Immature natural killer cell (primary cell): ENCODE measurements at places on chromosomes 2 and 18. TPM values are rescaled to one million over a fixed set of nuclear protein-coding genes. Genes with fewer than 3 reads are reported as not detected.

Gene POTEC
- polyA plus RNA-seq, result not detected

- no peak for DNase-seq
Measured at GRCh38 chr2:238939074-238939473, 91.2 kb downstream of the TWIST2 start.

- DNase-seq, result peak; percentile 33
Measured at GRCh38 chr2:31170071-31170698, 31.9 kb upstream of the GALNT14 start.

- DNase-seq, result no peak
Measured at GRCh38 chr18:77676910-77677309, 427.3 kb downstream of the GALR1 start.

GRCh38 chr18:456361-457139, 44.0 kb downstream of the COLEC12 start:
- DNase-seq, result no peak

- DNase-seq, result no peak
Measured at GRCh38 chr2:204449977-204450376, 95.3 kb upstream of the PARD3B start.

GRCh38 chr2:205510345-205510744, 172.0 kb upstream of the NRP2 start:
- no peak for DNase-seq

DNA sequence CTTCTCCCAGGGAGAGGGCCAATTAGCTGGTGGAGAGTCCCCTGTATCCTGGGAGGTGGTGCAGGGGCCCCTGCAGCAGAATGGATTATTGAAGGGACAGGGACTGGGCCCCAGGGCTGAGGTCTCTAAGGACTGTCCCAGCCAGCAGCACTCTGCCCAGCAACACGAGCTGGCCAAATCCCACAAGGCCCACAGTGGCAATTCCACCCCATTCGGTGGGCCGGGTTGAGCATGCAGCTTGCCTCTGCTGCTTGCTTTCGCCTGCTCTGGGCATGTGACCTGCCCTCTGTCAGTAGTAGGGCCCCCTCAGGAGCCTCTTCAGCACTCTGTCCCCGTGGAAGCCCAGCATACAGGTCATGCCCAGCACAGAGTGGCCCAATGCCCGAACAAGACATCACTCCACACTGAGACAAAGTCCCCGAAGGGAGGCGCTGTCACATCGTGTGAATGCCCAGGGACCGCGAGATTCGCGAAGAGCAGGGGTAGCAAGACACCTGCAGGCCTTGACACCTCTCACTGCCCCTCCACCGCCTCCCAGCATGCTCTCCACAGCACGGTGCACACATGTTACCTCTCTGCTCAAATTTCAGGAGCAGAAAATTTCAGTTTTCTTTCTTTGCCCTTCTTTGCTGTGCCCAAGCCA, 65.4 kb downstream of the CRACDL start:
- DNase-seq, result no peak

- DNase-seq, result no peak
Measured at GRCh38 chr2:71884303-71885042, 263.2 kb downstream of the CYP26B1 start.

DNA sequence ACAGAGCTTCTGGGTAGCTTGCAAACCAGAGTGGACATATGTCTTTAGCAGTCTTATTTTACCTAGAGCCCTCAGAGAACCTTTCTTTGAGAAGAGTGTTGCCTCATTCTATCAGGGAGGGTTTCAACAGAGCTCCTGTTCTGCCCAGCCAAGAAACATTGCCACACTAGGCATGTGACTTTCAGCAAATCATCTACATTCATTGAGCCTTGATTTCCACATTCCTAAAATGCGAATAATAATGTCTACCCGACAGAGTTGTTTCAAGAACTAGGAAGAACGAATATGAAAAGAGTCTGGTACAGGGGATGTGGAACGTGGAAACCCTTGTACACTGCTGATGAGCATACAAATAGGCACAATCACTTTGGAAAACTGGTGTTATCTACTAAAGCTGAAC, 7.8 kb upstream of the PRKAG3 start:
- no peak for DNase-seq

Gene RFX8
- not detected for polyA plus RNA-seq

Gene HOXD11
- polyA plus RNA-seq, result not detected

DNA sequence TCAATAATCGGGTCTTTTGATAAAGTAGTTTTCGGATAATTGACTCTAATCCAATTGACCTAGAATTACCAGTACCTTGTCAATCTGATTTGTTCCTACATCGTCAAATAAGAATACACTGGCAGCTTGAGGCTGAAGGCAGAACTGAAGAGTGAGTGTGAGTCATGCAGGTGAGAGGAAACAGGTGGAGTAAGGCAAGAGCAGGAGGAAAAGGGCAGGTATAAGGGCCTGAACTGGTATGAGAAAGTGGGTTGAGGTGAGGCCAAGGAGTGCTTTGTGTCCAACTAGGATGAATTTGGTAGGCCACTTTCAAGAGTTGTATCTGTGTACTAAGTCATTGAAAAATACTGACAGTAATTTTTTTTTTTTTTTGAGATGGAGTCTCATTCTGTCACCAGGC, 186.0 kb downstream of the ZNF385B start:
- DNase-seq, result no peak

Gene ELP2
- 57.3 TPM for polyA plus RNA-seq

DNA sequence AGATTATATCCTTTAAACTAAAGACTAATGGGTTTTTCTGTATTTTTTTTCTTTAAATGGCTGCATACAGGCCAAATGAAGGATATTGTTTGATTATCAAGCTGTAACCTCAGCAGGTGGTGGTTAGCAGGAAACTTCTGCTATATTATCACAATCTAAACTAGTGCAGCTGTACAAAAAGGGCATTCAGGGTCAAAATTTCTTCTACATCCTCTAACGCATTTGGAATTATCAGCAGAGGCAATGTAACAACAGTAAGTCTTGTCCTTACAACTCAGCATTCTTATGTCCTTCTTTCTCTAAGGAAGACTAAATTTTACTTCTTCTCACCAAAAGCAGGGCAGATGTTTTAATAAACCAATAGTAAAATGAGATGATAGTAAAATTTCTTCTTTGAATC, 135.8 kb upstream of the FN1 start:
- DNase-seq, result no peak

DNA sequence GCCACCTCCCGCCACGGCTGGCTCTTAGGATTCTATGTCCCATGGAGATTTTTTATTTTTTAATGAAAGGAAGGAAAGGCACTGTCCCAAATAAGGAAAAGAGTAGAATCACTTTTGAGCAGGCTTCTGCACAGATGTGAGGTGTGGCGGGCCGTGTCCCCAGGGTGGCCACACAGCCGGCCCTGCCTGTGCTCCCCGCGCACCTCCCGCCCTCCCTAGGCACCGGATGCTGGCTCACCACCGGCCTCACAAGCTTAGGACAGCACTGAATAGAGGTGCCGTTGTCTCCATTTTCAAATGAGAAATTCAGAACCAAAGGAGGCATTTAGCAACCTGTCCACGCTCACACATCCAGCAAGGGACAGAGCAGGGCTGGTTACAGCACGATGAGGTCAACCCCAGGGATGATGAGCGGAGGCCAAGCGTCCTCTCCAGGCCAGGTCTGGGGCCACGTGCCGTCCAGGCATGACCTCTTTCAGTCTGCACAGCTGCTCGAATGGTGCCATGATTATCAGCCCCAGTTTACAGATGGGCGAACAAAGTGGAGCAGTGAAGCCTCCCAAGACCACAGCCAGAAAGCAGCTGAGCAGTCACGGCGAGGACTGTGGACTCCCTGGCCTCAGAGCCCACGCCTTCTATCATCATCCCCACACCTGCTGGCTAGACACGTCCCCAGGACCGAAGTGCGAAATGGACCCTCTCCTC, 20.7 kb upstream of the TEX51 start:
- no peak for DNase-seq

DNA sequence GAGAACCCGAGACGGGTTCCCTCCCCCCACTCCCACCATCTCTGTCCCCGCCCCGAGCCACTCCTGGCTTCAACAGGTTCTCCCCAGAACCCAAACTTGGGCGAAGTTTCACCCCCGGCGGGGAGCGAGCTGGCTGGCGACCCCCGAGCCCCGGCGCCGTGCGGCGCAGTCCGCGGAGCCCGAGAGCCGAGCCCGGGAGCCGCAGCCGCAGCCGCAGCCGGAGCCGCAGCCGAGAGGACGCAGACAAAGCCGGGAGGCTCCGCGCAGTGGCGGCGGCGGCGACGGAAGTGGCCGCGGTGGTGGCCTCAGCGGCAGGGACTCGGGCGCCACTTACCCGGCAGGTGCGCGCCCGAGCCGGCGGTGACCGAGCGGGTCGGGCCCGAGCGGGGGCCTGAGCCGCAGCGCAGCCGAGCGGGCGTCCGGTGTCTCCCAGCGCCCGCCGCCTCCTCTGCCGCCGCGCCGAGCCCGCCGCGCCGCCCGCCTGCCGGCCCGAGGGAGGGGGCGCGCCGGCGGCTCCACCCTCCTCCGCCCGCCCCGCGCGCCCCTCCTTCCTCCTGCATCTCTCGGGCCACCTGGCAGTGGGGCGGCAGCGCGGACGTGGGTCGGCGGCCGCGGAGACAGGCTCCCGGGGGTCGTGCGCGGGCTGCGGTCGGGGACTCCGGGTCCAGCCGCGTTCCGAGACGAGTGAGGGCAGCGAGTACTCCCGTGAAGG, at the start of gene ECEL1:
Gene ECEL1 (minus strand): TSS at position 450 of the 712 bp plus-strand sequence. CDS start 1,181 bp downstream, outside the sequence.
- no peak for DNase-seq

DNA sequence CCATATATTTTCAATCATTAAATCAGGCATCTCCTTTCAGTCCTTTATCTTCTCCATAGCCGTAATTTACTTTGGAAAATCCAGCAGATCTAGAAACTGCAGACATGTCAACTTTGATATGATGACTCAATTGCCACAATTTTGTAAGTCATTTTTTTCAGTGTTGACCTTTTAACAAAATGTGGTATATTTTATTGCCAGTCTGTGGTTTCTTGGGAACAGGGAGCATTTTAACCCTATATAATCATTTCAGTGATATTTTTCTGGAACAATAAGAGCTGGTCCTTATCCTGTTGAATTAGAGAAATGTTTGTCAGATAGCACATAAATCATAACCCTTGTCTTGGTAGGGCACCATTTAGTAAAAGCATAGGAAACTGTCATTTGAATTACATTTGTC, 90.9 kb upstream of the UBXN4 start:
- no peak for DNase-seq

Gene EIF2B4
- 24.7 TPM for polyA plus RNA-seq

- DNase-seq, result peak; percentile 8
Measured at GRCh38 chr2:9552219-9553178, 3.1 kb downstream of the ADAM17 start.

Gene DCDC2C
- not detected for polyA plus RNA-seq

- no peak for DNase-seq
Measured at GRCh38 chr2:202612145-202612544, 22.6 kb upstream of the FAM117B start.

GRCh38 chr2:59077026-59077725, 836.1 kb upstream of the FANCL start:
- DNase-seq, result no peak

Gene CLEC4F
- polyA plus RNA-seq, result not detected

DNA sequence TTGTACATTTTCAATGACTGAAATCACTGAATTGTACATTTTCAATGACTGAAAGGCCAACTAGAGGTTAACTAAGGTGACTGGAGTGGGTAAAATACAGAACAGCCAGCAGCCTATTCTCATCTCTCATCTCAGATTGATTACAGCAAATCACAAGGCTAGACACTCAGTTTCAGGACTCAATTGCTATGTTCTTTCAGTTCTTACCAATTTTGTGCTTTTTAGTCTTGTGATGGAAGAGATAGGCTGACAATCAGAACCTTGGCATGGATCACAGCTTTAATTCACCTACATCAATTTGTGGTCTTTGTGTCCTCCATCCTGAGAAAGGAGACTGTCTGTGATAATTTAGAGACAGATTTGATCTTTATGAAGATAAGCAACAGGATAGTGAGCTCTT, 124.7 kb downstream of the GULP1 start:
- no peak for DNase-seq

Gene SERPINB4
- polyA plus RNA-seq, result not detected

Gene RTKN
- polyA plus RNA-seq, result 8.4 TPM

DNA sequence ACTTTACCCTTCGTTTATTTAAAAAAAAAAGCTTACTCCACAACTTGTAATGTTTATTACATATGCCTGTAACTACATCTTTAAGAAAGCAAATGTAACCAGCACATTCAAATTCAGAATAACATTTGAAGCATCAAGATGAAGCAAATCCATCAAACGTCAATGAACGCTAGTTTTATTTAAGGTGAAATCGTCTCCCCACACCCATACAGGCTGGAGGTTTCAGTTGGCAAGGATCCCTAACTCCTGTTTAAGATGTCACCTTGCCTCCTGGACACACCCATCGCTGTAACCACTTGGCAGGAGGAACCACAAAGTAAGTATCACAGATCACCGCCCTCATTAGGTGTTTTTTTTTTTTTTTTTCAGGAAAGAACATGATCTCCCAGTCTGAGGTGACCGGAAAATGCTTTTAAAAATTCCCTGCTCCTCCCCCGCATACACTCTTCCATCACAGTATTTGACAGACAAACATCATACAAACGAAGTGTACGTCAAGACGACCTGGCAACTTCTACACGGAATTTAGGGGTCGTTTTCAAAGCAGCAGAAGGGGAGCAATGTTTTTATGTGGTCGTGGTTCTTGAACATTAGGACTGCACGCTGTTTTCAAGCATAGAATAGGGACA, 19.7 kb upstream of the STPG4 start:
- peak; percentile 30 for DNase-seq

DNA sequence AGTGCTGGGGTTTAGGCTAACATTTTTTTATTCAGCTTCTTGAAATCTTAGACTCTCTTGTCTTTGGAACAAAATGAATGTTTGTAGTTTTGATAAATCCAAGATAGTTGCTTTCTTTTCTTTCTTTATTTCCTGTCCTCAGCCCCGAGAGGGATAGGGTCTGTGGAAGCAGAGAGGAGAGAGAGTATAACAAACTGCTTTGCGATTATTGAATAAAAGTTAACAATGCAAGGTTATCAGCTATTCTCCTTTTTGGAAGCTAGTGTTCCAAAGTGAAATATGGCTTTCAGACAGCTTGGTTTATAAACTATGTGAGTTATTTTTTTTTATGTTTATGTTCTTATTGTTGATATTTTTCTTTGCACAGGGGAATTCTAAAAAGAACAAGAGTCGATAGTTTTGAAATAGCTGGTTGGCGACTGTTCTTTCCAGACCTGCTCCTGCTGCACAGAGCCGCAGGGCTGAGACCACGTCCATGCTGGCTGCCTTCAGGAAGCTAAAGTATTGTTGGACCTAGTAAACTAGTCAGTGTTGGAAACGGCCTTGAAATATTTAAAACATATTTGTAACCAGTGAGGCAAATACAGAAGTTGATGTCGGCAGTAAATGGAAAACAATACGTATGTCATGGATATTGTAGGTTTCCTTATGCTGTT, 15.5 kb upstream of the STON1 start:
- no peak for DNase-seq

DNA sequence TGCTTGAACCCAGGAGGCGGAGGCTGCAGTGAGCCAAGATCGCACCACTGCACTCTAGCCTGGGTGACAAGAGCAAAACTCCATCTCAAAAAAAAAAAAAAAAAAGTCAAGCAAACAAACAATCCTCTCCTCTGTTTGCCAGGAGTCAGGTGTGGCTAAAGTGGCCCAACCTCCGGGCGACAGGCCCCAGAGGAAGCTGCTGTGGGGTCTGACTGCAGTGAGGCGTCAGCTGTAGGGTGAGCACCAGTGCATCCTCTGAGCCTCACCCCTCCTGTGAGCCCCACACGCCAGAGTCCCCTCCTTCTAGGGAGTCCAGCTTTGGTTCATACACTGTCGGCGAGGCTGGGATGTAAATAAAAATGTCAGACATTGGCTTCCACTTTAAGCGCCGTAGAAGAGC, 76.5 kb upstream of the HS6ST1 start:
- DNase-seq, result no peak

- DNase-seq, result no peak
Measured at GRCh38 chr18:58005885-58006523, 38.0 kb upstream of the NEDD4L start.
